AG09309 (cell line): ENCODE measurements at places on chromosomes 2 and 18.

DNA sequence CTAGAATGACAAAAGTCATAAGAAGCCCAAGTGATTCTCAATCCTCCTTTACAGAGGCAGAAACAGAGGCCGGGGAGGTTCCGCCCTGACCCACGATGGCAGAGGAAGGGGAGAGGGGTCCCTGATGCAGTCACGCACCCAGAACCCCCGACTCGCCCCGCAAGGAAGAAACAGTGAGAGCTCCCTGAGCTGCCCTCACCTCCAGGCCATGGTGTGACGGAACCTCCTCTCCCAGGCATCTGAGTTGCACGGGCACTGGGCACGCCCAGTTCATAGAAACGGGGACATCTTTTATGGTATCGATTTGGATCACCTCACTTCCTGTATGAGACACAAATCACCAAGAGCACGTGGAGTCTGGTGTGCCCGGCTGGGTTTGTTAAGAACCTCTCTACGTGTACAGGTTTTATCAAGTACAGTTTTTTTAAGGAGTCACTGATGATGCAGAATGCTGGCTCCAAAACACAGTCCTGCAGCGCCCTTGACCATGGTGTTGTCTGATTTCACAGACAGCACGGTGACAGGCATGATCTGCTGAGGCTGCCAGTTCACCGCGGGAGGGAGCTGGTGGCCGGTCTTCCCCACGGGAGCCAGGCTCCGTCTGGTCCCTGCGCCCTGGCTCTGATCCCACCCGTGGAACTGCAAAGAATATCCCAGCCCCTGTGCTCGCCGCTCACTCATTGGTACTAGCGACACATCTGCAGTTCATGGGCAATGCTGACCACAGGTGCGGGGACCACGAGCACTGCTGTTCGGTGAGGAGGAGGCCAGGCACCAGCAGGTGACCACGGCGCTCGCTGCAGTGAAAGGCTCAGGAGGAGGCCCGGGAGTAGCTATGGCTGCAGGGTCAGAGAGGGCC lies 35.6 kb downstream of the PXDN start:
- no peak for DNase-seq

DNA sequence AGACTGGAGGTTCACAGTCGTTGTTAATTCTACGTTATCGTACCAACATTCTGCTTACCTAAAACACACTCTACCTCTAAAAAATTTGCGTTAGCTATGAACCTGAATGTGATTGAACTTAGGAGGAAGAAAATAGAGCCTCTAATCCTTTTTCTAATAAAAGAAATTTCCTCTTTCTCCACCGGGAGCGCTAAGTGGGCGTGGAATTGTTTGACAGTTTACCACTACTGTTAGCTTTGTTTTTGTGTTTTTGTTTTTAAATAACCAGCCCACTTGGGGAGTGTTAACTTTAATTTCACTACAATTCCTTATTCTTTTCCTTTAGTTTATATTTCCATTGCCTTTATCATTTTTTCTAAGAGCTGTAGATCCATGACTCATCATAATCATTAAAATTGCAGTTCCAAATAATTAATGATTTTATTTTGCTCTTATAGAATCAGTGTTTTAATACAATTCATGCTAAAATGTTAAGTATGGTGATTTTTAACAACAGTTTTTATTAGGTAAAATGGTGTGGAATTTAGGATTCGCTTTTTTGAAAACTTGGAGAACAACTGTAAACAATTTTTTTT lies 55.0 kb upstream of the ITM2C start:
- no peak for DNase-seq

GRCh38 chr2:169105476-169105875 lies 36.1 kb downstream of the DHRS9 start:
- no peak for DNase-seq

GRCh38 chr2:240441993-240442411 lies 6.5 kb downstream of the GPC1 start:
- no peak for DNase-seq

- DNase-seq = no peak
Measured at GRCh38 chr2:206627632-206628031, 14.7 kb upstream of the FAM237A start.

- no peak for DNase-seq
Measured at GRCh38 chr2:101185656-101186055, 34.5 kb upstream of the TBC1D8 start.

GRCh38 chr2:113078350-113078839 lies 10.6 kb downstream of the IL1F10 start:
- no peak for DNase-seq

GRCh38 chr2:142190805-142191204 lies 60.0 kb upstream of the LRP1B start:
- DNase-seq = no peak

DNA sequence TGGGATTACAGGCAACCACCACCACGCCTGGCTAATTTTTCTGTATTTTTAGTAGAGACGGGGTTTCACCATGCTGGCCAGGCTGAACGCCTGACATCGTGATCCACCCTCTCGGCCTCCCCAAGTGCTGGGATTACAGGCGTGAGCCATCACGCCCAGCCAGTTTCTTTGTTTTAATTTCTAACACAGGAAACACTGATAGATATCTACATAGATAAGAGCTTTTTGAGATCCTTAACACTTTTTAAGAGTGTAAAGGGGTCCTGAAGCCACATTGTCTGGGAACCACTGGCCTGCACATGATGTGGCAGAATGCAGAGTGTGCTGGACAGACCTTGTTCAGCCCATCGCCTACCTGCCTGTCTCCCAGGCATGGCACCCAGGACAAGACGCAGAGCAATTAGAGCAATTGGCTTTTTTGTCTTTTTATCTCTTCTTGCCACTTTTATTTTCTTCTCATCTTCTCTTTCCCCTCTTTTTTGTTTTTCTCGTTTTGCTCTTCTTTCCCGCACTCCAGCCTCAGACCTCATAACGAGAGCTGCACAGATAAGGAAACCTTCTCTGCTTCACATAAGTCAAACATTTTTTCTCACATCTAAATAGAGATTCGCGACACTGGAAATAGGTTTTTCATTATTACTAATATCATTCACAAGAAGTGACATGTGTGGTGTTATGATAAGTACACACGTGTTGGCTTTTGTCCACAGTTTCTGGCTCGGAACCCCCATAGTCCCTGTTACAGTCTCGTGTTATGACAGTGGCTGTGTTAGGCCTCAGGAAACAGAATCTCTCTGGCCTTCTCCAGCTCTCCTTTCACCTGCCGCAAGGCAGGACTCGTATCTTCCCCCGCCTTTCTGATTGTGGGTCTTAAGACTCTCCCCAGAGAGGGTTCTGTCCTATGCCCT lies 25.2 kb upstream of the GPR55 start:
- DNase-seq = no peak

- no peak for DNase-seq
Measured at GRCh38 chr2:143123911-143124310, 5.3 kb upstream of the ARHGAP15 start.

- no peak for DNase-seq
Measured at GRCh38 chr18:25171334-25171733, 180.6 kb downstream of the ZNF521 start.

GRCh38 chr2:110854355-110855081 lies 122.1 kb downstream of the ACOXL start:
- DNase-seq = no peak

DNA sequence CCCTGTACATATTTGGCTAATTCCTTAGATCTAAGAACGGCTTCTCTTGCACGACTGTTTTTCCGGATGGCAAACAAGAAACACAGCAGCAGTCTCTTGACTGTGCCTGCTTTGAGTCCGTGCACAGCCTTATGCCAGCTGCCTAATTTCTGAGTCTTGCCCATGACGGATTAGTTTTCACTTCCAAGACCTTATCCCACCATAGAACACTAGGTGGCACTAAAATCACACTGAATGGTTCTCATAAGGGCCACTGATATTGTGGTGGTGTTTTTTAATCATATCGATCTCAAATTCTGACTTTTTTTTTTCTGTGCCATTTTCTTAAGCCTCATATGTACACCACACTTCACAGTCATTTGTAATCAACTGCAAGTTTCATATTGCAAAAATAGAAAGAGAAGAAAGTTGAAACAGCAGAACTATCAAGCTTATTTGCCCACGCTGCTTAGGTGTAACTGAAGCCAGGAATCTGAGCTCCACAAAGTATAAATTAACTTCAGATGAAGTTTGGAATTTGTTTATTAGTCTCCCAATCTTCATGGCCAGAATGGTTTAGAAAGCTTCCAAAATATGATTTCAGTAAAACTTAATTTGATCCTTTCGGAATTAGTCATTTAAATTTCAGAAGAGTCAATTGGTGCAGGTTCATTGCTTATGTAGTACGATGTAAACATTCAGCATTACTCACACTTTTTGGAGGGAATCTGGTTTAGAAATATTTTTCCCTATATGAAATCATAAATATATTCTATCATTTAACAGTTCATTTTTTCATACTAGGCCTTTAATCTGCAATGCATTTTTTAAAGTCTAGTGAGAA lies 45.5 kb upstream of the SCN7A start:
- DNase-seq = peak; percentile 20

- DNase-seq = no peak
Measured at GRCh38 chr18:58893388-58894099, 28.9 kb downstream of the ZNF532 start.

DNA sequence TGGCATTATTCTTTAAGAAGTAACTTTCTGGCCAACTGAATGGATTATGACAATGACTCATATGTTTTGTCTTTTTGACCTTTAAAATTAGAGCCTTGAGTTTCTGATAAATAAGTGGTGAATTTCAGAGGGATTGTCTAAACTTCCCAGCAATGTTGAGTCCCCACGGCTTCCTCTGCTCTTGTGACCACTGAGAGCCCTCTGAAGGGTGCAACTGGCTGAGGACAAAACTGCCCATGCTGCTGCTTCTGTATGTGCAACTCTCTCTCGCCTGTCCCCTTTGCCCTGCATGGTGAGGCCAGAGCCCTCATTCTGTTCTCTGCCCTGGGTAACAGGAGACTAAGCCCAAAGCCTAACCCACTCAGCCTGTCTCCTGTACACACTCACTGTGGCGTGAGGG lies 52.7 kb upstream of the SLC14A1 start:
- DNase-seq = no peak

GRCh38 chr2:136195226-136195625 lies 77.3 kb upstream of the CXCR4 start:
- no peak for DNase-seq

DNA sequence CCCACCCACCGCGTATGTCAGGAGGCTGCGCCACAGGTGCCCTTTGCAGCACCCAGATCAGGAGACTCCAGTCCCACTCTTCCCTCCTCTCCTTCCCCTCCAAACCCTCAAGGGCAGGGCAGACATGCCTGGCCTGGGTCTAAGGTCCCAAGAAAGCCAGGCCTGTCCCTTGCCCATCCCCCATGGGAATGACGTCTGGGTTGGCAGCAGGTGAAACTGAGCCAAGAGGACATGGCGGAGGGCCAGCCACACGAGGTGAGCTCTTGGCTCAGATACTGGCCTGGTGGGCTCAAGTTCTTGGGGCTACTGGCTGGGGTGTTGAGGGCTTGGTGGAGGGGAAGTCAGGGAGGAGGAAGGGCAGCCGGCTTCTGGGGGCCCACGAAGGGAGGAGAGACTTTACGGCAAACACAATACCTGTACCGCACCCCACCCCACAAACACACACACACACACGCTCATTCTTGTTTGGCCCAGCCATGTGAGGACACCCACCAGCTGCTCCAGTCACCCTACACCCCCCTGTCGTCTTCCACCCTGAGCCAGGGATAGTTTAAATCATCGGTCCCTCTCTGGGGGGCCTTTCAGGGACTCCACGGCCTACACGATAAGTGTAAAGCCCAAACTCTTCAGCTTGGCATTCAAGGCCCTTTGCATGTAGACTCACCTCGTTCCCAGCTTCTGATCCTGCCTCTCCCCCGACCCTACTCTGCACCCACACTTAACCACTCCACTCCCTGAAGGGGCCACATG lies 24.1 kb upstream of the TNS1 start:
- DNase-seq = no peak

- DNase-seq = no peak
Measured at GRCh38 chr2:195320413-195320973, 336.5 kb upstream of the SLC39A10 start.
